Common myeloid progenitor, CD34-positive (primary cell): ENCODE measurements at places on chromosomes 6 and 20.

- DNase-seq, result no peak
Observed at GRCh38 chr6:34129753-34130152, 16.1 kb downstream of the GRM4 start.

GRCh38 chr20:48984575-48985219 lies 61.4 kb upstream of the CSE1L start:
- DNase-seq, result no peak

DNA sequence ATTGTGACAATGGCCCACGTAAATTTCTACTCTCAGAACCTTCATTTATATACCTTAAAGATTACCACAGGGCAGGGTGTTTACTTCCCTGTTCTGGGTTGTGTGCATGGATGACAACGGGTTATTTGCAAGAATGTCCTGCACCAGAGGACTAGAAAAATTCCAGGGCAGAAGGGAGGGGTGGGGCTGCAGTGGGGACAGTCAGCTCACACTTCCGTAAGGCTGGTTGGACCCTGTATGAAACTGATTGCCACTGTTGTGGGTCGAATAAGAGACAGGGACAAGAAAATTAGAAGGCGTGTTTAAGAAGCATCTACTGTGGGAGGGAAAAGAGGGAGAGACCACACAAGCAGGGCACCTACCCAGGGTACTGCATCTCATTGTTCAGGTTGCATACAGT lies 96.5 kb downstream of the SNAP25 start:
- no peak for DNase-seq

DNA sequence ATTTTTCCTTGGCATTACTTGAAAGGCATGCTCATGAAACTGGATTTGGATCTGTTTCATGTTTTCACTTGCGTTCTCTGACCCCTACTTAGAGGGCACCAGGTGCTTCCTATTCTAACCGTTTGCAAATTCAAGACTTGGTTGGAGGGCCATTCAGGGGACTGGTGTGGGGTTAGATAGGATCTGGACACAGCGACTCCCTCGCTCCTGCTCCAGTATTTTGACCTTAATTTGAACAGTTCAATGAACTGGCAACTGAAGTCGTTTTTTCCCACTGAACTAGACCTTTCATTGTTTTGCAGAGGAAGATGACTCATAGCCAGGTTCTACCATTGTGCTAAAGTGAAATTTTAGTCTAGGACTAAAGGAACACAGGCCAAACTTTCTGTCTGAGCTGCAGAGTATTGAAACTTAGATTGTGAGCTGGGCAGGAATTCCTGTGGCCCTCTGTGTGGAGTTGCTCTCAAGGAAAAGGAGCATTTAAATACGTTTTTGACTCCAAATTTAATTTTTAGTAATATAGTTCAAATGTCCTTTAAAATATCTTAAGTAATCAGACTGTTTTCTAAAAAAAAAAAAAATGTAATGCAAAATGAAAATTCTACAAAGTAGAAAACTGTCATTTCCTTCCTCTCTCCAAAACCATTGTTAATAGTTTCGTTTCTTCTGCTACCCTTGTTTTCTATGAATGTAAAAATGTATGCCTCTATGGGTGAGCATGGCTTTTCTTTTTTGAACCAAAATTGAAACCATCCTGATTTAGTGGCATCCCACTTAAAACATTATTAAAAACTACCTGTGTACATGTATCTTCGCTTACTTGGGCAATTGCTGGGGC lies 64.8 kb downstream of the UTRN start:
- peak; percentile 68 for DNase-seq

- DNase-seq, result peak; percentile 44
Observed at GRCh38 chr20:50920997-50921396, 10.2 kb downstream of the ADNP start.

GRCh38 chr6:95725344-95725743 lies 148.0 kb downstream of the MANEA start:
- DNase-seq, result no peak

GRCh38 chr6:29301316-29301715 lies at the start of gene OR14J1:
TSS of gene OR14J1 (plus strand) at chr6:29301701. CDS start at chr6:29306690, 4,989 bp downstream.
- DNase-seq, result no peak

DNA sequence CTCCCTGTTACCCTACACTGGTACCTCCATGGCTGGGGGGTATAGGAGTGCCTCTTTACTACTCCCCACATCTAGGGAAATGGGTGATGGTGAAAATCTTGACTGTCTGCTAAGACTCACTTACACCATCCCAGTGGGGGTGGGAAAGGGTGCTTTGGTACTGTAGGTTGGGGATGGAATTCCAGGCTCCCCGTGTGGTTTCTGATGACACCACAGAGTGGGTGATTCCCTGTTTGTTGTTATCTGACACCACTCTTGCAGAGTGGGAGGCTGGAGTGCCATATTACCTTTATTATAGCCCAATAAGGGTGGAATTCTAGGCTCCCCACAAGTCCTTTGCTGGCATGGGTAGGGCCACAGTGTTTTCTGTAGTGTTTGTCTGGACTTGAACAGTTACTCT lies 264.6 kb upstream of the MAN1A1 start:
- DNase-seq, result no peak

DNA sequence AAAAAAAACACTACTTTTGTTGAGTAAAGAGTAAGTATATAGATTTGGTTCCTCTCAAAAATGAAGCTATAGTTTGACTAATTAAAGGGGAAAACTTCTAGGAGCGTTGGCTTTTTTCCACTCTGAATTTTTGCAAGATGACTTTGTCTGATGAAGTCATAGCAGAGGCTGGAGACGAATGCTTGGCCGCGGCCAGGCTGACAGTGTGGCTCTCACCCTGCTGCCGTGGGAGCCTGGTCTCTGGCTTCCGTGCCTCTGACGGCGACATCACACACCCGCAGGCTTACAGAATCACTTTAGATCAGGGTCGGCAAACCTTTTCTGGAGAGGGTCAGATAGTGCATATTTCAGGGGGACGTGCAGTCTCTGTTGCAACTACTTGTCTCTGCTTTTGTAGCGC lies 145.0 kb downstream of the PHACTR3 start:
- no peak for DNase-seq

GRCh38 chr6:15798533-15799255 lies 135.9 kb upstream of the DTNBP1 start:
- DNase-seq, result no peak

DNA sequence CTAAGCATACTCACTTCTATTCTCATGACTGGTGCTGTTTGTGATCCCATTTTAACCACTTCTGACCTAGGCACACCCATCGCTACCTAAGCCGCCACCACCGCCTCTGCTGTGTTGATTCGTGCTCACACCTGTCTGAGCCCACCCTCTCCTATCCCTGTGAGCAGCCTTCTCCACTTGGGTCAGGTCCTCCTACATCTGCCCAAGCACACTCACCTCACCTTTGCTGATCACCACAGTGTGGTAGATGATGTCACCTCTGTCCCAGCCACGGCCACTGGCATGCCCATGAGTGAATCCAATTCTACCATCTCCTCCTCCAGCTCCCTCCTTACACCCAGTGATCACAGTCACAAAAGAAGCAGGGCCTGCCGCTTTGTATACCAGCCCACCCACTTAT lies 20.8 kb downstream of the MUC22 start:
- no peak for DNase-seq

GRCh38 chr6:37048851-37049757 lies 43.6 kb downstream of the FGD2 start:
- peak; percentile 70 for DNase-seq

DNA sequence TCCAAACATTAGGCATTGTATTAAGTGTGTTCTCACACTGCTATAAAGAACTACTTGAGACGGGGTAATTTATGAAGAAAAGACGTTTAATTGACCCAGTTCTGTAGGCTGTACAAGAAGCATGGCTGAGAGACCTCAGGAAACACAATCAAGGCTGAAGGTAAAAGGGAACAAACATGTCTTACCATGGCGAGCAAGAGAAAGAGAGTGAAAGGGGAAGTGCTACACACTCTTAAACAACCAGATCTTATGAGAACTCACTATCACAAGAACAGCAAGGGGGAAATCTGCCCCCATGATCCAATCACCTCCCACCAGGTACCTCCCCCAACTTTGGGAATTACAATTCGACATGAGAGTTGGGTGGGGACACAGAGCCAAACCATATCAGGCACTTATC lies 86.6 kb upstream of the TOP1 start:
- no peak for DNase-seq

DNA sequence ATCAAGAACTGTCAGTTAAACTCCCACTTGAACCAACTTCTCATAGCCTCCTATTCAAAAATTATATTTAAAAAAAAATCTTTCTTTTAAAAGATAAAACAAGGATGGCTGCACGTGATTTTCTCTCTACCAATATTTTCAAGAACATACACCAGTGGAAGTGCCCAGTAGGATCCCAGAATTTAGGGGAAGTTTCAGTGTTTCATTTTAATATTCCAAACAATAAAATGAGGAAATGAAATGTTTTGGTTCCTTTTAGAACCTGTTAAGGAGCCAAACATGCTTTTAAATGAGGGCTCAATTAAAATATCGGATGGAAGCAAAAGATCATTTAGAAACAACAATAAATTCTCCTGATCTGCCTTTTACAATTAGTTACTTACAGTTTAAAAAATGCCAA lies 26.4 kb upstream of the PRELID3B start:
- no peak for DNase-seq

DNA sequence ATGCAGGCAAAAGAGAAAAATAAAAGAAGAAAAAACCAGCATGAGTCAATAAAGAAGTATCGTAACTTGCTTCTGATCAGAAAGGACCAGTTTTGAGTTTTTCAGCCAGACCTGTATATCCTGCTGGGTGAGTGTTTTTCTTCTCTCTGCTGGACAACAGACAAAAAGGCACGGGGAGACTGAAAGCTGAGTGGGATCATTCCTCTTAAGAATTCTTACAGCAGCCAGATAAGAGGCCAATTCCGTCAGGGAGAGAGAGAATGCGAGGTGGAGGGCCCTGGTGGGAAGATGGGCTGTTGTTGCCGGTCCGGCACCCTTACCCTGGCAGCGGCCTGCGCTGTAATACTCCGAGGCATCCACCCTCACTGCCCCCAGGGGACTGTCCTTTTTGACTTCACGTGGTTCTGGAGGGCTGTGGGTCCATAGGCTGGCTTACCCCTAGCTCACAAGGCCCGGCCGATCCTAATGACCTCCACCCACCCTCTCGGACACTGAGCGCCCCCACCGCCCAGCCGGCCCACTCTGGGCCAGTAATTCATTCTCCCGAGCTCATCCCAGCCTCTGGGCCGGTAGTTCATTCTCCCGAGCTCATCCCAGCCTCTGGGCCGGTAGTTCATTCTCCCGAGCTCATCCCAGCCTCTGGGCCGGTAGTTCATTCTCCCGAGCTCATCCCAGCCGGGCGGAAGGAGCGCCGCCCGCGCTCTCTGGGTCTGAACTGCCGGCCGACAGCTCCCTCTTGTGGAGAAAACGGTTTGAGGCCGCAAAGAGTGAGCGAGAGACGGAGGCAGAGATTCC lies 118.3 kb upstream of the SIRPA start:
- peak; percentile 70 for DNase-seq

GRCh38 chr20:32365564-32365963 lies 7.4 kb downstream of the ASXL1 start:
- peak; percentile 14 for DNase-seq

DNA sequence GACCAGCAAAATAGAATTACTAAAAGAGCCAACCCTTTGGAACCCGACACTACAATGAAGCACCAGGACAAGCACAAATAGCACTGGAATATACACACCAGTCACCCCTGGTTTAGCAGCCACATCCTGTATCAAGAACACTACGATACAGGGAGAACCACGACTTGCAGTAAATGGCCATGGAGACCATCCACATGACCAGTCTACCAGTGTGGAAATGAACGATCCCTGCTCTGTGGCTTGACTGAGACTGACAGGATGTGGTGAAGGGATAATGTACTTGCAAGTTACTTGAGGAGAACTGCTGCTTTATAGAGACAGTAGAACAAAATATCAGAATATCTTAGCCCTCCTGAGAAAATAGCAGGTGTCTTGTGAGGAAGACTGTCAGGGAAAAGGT lies 169.6 kb downstream of the COL9A1 start:
- no peak for DNase-seq
